ENCODE measurements at places on chromosomes 6 and 20.

DNA sequence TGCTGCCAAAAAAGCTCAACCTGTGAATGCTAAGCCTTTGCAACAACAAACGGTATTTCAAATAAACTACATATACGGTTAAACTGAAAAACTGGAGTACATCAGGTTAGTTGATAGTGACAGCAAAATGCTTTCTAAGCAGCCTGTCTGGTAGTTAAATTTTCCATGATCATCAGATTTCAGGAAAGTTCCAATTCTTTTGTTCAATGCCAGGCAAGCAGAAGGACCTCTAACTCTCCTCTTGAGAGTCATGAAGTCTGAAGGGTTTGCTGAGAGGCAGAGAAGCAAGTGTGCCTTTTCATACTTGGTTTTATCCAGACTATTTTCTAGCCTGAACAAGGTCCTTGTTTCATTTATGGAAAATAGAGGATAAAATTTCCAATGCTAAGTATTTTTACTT, 4.5 kb downstream of the FLRT3 start:
- no peak for DNase-seq

- DNase-seq = no peak
Measured at GRCh38 chr6:10719964-10720264, 3.0 kb upstream of the TMEM14C start.

GRCh38 chr6:37717836-37718251, 20.2 kb upstream of the MDGA1 start:
- DNase-seq = no peak

DNA sequence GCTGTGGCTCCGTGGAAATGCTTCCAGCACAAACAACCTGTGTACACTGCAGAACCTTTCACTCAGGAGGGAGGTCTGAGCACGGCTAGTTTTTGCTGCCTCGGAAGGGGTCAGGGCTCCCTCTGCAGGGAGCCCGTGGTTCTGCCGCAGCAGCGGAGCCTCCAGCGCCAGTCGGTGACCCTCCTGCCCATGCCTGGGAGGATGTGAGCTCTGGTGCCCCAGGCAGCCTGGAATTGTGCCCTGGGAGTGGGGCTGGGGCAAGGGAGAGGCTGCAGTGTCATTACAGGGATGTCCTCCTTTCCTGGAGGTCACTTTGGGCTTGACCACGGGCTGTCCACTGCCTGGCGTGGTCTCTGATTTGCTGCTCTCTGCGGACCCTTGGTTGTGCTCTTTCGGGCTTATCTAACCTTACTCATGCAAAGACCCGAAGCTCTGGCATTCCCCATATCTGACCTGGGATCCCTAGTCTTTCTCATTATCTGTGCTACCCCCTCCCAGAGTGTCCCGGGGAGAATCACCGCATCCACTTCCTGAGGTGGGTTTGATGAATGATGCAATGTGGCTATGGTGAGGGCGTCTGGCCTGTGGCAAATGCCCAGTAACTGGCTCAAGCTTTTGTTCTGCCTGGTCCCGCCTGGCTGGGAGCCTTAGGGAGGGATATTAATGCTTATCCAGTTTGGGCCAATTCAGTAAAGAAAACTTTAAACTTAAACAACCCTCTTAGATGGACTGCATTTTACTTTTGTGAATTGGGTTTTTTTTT, 59.6 kb upstream of the TAGAP start:
- DNase-seq = peak; percentile 86

DNA sequence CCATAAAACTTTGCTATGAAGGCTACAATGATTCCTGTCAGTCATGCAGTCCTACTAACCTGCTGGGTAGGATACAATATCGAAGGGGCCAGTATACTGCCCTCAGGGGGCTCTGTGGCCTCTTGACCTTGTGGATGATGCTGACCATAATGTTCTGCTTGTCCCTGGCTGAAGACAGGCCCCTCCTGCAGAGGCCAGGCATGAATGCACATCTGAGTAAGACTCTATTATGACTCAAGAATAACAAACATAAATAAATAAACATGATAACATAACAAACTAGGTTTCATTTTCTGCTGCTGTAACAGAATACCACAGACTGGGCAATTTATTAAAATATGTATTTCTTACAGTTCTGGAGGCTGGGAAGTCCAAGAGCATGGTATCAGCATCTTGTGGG, 44.0 kb upstream of the POU5F1 start:
- DNase-seq = no peak

Measured in CD4-positive, alpha-beta T cell treated with Interleukin-15 for 4 hours (primary cell).